Umbilical cord (tissue), 2 donors: ENCODE measurements at places on chromosomes 7 and 10. TPM values are rescaled to one million over a fixed set of nuclear protein-coding genes. Genes with fewer than 3 reads are reported as not detected.

- DNase-seq = no peak
Observed at GRCh38 chr10:7423521-7423920, 12.7 kb upstream of the SFMBT2 start.

GRCh38 chr7:134995239-134996096, 9.2 kb downstream of the AGBL3 start:
- DNase-seq = no peak

DNA sequence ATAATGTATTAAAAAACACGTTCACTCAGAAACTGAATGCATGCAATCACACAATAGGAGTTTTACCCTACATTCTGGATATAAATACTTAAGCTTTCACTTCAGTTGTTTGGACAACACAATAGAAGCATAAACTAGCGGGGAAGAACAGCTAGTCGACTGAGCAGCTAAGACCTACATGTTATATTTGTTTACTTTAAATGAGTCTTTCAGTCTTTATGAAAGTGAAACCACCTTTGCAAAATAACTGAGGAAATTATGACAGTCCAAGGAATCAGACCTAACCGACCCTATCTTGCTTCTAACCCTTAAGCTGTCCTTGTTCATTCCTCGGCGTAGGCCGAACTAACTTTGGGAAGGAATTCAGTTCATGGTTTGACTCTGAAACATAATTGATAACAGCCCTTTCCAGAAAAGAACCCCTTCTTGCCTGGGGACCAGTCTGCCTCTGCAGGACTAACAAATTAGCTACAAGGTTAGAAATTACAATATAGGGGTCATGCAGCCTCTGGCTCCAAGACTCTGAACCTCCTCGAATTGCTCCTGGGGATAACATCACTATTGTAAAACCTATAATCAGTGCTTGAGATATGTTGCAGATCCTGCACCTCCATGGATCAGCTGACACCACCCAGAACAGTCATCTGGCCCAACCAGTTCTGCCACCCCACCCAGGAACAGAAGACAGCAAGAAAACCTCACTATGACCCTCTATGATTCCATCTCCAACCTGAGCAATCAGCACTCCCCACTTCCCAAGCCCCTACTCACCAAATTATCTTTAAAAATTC, 185.1 kb upstream of the KLF6 start:
- DNase-seq = peak; percentile 46

GRCh38 chr7:151453326-151453791, 13.4 kb upstream of the CRYGN start:
- no peak for DNase-seq

- no peak for DNase-seq
Observed at GRCh38 chr7:133003052-133003910, 78.6 kb downstream of the CHCHD3 start.

- DNase-seq = no peak
Observed at GRCh38 chr10:77104459-77104980, 533.1 kb downstream of the KCNMA1 start.

DNA sequence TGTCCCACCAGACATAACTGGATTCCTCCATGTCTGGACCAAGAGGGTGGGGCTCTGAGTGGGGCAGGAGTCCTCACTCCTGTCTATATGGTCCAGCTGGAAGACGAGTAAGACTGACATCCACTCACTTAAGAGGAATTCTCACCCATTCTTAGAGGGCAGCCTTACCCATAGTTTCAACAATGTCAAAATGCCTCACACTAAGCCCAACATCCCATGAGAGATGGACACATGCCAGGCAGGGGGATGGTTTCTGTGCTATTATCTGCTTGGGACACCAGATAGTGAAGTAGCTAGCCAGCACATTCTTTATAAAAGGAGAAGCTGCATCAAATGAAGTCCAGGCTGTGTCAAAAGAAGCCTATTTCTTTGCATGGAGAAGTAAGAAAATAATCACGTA, 4.7 kb upstream of the LANCL2 start:
- DNase-seq = no peak

- no peak for DNase-seq
Observed at GRCh38 chr10:77436257-77436975, 201.2 kb downstream of the KCNMA1 start.

DNA sequence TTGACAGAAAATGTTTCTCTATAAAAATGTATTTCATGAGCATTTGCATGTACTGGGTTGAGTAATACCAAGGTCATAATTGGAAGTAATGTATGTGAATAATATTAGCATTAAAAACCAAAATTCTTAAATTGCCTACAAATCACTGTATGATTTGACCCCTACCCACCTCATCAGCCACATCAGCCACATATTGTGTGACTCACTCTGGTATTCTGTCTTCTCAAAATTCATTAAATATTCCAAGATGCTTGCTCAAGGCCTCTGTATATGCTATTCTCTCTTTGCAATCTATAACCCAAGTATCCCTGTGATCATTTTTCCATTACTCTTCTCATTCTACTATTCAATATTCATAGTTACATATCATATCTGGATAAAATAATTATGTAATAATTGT, 21.4 kb downstream of the POT1 start:
- DNase-seq = no peak

- no peak for DNase-seq
Observed at GRCh38 chr7:31487071-31487470, 26.8 kb upstream of the ITPRID1 start.

GRCh38 chr10:31031558-31032257, at the start of gene ZNF438:
TSS of gene ZNF438 (minus strand) at chr10:31031865. CDS start at chr10:30877034, 154,831 bp downstream.
- DNase-seq = peak; percentile 98

Gene ICA1
- total RNA-seq = 4.3 TPM

Gene MINPP1
- 28.4 TPM for total RNA-seq
